ENCODE measurements at places on chromosomes 7 and 10.

GRCh38 chr7:2008936-2009540, 223.7 kb downstream of the MAD1L1 start:
- no peak for DNase-seq

- no peak for DNase-seq
Observed at GRCh38 chr10:101778151-101778780, 2.4 kb upstream of the FGF8 start.

DNA sequence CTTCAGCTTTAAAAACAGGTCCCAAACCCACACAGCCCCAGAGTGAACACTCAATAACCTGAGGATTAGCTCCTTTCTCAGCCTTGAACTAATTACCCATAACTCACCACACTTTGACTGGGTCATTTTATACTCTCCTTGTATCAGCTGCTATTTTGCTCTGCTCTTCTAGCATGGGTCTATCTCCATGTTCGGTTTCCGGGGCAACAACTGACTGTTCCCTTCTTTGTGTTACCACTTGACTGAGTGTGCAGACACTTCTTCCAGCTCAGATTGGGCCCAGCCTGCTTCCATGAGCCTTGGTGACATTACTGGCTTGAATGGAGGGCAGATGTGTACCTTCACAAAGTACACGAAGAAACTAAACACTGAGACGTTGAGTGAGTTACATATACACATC, 31.5 kb upstream of the PRPS1L1 start:
- DNase-seq = no peak

DNA sequence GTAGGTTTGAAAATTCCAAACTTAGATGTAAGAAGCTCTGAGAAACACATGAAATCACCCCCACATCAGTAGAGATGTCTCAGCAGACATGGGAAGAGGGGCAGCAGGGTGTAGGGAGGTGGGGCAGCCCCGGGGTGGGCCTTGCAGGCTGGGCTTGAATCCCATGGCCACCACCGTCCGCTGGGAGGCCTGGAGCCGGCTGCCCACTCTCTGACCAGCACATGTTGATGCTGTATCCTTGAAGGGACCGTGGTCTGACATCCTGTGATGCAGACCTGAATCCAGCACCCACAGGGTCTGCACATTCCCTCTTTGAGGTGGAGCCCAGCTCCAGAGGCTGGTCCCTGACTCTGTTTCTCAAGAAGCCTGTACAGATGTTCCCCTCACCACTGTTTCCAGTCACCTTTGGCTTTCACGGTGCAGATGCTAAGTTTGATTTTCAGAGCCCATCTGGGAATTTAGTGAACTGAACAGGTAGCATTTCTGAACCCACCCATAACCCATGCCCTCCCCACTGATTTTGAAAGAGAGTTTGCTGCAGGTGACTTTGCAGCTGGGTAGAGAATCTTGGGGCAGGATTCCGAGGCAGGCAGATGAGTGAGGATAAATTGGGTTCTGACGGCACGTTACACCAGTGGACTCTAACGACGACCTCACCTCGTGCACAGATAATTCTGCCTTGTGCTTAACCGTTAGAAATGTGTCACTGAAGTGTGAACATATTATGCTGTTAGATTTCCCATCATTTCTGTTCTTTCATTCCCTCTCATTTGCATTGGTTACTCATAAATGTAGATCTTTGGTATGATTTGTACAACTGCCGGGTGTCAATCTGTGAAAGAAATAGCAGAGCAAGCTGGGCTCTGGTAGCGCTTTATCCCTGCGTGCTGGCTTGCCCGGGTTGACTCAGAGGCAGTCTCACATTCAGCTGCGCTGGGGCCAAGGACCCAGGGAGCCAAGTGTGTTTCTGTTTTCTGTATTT, 45.7 kb downstream of the IKZF1 start:
- DNase-seq = no peak

DNA sequence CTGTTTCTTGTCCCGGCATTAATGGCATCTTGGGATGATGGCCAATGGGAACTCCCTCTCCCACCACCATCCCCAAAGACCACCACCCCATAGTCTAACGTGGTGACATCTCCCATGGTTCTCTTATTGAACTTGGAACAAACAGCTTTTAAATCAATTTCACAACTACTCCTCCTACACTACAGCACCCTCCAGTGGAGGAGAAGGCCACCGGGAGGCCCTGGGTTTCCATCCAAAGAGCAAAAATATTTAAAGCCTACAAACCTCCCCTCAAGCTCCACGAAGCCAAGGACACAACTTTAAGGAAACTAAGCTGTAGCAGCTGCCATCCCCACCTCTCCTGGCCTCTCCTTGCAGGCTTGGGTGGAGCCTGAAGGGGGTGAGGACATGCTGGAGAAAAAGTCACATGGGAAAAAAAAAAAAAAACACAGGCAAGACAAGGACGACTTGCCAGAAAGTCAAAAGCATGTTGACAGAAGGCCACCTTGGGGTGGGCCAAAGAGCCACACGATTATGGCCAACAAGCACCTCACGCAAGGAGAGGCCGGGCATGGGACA, 94.0 kb upstream of the LANCL2 start:
- no peak for DNase-seq

DNA sequence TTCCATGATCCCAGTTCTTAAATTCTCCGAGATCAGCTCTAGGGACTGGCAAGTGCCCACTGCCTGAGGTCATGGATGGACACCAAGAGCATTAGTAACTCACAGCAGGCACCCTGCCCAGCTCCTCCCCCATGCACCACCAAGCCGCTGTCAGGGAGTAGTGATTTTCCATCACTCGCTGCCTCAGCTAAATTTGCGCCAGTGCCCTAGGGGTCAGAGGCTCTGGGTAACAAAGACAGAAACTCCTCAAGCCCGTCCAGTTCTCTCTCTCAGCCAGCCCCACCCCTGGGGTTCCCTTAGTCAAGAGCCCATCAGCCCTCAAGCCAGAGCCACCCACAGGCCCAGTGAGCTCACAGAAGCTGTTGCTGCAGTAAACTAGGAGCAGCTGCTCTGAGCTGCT, 30.0 kb downstream of the PAX2 start:
- DNase-seq = no peak

GRCh38 chr10:119445311-119445934, 97.1 kb downstream of the RGS10 start:
- DNase-seq = peak; percentile 74

DNA sequence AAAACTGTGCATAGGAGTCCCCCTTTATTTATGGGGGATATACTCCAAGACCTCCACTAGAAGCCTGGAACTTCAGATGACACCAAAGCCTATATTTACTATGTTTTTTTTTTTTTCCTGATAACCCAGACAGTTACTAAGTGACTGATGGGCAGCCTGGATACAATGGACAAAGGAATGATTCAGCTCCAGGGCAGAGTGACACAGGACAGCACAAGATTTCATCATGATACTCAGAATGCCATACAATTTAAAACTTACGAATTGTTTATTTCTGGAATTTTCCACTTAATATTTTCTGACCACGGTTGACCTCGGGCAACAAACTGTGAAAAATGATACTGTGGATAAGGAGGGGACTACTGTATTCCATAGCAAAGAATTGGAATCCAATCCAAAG, 843.6 kb downstream of the PCDH15 start:
- no peak for DNase-seq

GRCh38 chr10:75818552-75818951, 387.1 kb downstream of the LRMDA start:
- DNase-seq = no peak

GRCh38 chr10:76882245-76882644, 755.4 kb downstream of the KCNMA1 start:
- no peak for DNase-seq

- no peak for DNase-seq
Observed at GRCh38 chr7:149731207-149731955, 42.0 kb downstream of the ZNF467 start.

DNA sequence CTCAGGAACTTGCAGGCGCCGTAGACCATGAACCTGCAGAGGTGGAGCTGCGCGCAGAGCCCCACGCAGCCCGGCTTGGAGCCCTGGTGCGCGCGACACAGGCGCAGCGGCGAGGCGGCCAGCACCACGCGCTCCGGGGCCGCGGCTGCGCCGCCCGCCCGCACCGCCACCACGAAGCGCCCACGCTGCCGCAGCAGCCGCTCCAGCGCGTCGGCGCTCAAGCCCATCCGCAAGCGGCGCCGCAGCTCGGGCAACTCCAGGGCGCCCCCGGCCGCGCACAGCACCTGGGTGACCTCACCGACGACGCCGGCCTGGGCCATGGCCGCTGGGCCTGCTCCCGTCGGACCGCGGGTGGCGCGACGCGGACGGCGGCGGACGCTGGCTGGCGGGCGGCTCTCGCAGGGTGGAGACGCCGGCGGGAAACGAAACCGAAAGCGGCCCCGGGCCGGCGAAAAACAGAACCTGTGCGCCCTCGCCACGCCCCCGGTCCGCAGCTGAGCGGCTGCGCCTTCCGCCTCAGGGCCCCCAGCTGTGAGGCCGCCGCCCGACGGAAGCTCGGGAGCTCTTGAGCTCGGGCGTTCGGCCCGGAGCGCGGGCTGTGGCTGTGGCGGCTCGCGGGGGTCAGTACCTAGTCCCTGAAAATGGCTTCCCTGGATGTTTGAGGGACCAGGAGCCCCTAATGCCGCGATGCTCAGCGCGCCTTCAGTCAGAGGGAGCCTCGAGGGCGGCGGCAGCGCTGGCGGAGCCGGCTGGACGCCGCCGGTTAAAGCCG, at the start of gene PARP12:
Gene PARP12 (minus strand): TSS at position 424 of the 772 bp plus-strand sequence. CDS start 104 bp downstream, at position 320.
- DNase-seq = peak; percentile 75

DNA sequence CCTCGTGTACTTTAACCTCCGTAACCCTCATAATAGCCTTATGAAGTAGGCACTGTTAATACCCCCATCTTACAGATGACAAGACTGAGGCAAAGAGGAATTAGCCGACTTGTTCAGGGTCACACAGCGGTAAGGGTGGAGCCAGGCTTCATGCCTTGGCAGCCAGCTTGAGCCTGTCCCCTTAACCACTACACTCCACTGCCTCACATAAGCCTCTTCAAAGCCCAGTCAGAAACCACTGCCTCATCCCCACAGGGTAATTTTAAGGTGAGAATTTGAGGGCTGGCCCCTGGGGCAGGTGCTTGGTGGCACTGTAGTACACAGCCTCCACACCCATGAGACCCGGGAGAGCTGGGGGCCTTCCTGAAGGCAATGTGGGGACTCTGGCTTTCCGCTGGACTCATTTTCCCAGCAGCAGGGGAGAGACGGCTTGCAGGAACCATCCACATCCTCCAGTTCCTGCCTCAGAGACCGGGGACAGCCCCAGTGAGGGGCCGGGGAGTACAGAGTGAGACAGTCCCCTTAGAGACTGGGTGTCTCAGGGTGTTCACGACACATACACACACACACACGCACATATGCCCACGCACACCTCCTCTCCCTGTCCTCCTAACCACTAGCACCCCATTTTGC, 7.6 kb upstream of the C10orf105 start:
- no peak for DNase-seq

DNA sequence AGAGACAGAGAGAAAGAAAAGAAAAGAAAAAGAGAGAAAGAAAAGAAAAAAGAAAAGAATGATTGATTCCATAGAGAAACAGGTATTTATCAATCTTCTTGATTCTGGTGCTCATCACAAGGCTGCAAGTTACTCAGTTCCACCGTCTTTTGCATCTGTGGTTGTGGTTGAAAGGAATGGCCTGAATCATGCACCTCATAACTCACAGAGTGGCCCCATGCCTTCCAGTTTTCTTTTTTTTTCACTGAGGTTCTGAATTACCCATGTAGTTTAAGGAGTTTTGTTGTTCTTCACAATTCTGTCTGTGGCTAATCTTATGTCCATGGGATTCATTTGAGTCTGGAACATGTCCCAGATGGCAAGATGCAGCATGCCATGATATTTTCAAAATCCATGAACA, 156.0 kb downstream of the ZNF33B start:
- DNase-seq = no peak

GRCh38 chr7:133742709-133743538, 384.2 kb upstream of the LRGUK start:
- no peak for DNase-seq

GRCh38 chr7:99003419-99003818, 125.1 kb downstream of the TRRAP start:
- no peak for DNase-seq

GRCh38 chr7:2237109-2237602, 4.4 kb upstream of the MAD1L1 start:
- DNase-seq = no peak

GRCh38 chr7:105084581-105084980, 70.6 kb downstream of the KMT2E start:
- DNase-seq = no peak

- DNase-seq = no peak
Observed at GRCh38 chr10:61943674-61944378, 42.3 kb downstream of the ARID5B start.

DNA sequence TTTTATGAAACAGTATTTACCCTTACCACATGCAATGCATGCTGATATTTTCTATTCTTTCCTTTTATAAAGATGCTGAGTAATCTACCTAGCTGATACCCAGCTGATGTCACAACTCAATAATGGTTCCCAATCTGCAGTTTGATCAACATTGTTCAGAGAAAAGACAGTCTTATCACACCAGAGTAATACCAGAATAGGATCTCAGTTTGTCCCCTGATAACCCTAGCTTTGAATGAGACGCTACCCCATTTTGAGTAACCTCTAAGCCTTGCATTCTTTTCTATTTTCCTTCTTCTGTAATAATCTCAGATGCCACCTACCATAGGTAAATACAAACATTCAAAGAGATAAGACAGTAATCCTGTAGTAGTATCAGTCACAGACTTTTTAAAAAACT, 99.6 kb upstream of the RELN start:
- no peak for DNase-seq

DNA sequence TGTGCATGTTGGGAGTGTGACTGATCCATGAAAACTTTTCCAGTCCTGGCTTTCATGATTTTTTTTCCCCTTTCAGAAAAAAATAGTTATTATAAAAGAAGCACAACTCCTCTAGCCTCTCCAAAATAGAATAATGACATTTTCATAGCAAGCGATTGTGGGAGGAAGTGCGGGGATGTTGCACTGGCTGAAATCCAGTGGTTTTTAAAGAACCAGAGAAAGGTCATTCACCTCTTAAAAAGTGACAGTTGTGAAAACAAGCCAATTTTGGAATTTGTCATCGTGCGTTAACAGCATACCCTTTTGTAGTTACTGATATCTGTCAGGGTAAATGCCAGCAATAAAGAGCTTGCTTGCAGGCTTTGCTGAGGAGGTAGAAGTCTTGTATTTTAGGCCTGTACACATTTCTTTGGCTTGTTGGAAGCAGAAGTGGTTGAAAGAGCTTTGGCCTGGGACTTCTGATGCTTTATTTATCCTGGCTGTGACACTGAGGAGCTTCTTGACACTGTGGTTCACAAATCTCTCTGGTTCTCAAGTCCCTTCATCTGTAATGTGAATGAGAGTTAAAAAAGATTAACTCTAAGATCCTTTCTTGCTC, 545.9 kb downstream of the REEP3 start:
- no peak for DNase-seq

DNA sequence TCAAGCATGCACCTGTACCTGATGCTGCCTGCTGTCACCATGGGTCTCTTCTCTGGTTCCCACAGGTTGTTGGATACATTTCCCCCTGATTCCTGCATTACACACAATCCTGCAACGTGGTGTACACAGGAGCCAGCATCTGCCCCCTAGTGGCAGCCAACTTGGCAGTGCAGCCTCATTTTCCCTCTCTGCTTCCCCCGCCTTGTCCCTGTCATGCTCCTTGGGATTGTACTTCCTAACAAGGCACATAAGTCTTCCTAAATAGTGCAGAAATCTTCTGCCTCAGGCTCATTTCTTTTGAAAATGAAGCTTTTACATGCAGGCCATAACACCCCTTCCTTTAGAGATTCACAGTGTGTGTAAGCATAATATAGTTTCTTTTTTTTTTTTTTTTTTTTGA, 387.5 kb downstream of the CCSER2 start:
- DNase-seq = no peak

GRCh38 chr10:26334932-26335573, 103.1 kb upstream of the APBB1IP start:
- DNase-seq = peak; percentile 41

- no peak for DNase-seq
Observed at GRCh38 chr7:52500841-52501240, 534.6 kb upstream of the POM121L12 start.

Measured in stimulated activated CD8-positive, alpha-beta memory T cell treated with anti-CD3 and anti-CD28 coated beads, Interleukin-4, amount 100 ng/mL, for 1 hour (primary cell).